G401 (cell line): ENCODE measurements at places on chromosomes 11 and 22. TPM values are rescaled to one million over a fixed set of nuclear protein-coding genes. Genes with fewer than 3 reads are reported as not detected.

- no peak for DNase-seq
Measured at GRCh38 chr11:71268706-71269321, 16.4 kb upstream of the SHANK2 start.

GRCh38 chr22:49278340-49278739, 549.3 kb downstream of the BRD1 start:
- DNase-seq, result no peak

The DEUP1 gene
- not detected in 2 replicates for total RNA-seq

DNA sequence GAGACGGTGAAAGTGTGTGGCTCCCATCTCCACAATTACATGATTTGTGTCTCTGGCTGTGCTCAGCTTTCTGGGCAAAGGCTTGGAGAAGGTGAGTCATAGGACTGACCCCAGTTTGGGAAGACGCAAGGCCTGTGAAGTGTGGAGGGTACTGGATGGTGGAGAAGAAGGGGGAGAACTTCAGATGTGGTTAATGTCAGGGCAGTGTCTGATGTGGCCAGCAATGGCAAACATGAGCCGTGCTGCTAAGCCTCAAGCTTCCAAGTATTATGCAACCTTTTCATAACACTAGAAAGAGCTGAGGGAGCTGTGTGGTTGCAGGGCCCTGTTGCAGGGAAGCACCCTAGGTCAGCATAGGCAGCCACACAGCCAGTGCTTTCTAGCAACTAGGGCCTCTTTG, 110.9 kb downstream of the NTM start:
- DNase-seq, result no peak

The ACTN3 gene
- total RNA-seq, result 32.1 and 42.0 TPM in 2 replicates

GRCh38 chr11:87712391-87712790, 462.9 kb downstream of the RAB38 start:
- DNase-seq, result no peak
